Activated CD8-positive, alpha-beta memory T cell treated with anti-CD3 and anti-CD28 coated beads for 48 hours (primary cell): ENCODE measurements at places on chromosomes 5 and 9.

DNA sequence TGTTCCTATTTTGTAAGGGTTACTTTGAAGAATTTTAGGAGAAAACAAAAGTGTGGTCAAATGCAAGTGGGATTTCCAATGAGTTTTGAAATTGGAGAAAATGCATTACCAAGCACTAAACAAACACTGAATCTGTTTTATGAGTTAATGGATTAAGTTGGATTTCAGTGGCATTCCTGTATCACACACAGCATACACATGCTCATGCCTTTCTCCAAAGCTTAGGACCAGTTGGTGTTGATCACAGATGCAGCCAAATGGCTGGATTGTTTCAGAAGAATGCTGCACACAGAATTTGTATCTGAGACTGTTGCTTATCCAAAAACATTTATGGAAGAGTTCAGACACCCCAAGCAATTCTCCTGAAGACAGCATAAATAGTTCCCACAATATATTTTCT lies 611.1 kb downstream of the ACTL7B start:
- no peak for DNase-seq

GRCh38 chr9:89410641-89411350 lies 87.1 kb downstream of the SEMA4D start:
- no peak for DNase-seq

DNA sequence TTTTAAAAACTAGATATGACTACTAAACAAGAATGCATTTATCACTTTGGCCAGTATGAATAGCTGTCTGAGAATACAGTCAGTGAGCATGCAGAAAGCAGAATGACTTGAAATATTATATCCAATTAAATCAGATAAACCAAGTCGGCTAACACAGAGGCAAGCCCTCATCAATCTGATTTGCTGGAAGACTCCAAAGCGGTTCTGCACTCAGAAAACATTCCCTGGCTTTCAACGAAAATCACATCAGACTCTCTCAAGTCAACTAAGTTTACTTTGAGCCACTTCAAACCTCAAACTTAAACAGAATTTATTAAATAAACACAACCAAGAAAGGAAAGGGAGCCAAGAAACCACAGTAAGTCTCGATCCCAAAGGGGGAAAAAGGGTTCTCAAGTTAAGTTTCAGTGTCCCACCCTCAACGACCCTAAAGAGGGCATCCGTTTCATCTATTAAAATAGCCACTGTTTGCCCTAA lies 1.4 kb downstream of the MYO10 start:
- no peak for DNase-seq

DNA sequence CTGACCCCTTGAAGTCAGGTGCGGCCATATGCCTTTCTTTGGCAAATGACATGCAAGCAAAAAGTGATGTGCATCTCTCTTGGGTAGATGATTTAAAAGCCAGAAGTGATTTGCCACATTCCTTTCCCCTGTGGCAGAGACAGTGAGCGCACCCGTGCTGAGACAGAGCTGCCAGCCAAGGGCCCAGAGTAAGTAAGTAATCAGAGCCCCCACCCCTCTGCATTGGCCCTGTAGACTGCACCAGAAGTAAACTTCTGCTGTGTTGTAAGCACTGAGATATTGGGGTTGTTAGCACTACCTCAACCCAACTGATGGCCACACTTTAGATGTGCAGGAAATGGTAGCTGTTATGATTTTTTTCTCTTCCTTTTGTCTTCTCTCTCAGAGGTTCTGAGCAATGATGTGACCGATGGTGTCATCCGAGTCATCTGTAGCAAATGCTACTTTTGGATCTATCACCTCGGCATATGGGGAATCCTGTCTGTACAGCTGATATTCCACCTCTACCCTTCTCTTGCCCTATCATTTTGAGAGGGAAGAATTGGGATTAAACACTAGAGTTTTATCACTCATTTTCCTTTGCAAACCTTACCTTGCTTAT lies 58.0 kb downstream of the DOCK2 start:
- no peak for DNase-seq

DNA sequence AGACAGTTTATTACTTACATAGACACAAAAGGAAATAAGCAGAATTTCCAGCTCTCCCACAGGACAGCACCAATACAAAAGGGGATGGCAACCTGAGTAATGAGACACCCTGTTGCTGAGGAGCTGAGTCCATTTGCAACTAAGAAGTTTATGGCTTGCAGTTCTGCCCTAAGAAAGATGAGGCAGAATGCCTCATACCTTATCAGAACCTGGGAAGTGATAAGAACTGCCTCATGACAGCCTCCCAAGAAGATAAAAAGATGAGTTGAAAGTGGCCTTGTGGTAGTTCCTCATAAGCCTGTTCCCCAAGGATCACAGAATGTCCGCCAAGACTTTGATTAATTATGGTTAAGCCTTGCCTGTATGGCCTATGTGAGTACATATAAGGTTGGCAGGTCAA lies 41.7 kb downstream of the ZMAT2 start:
- no peak for DNase-seq

- DNase-seq = no peak
Observed at GRCh38 chr9:33124751-33125381, 42.3 kb downstream of the B4GALT1 start.

GRCh38 chr5:75558981-75559632 lies 47.4 kb downstream of the POLK start:
- DNase-seq = no peak

- DNase-seq = no peak
Observed at GRCh38 chr5:118506217-118506852, 482.0 kb downstream of the DTWD2 start.

- no peak for DNase-seq
Observed at GRCh38 chr9:9846557-9846956, 766.2 kb downstream of the PTPRD start.

- DNase-seq = no peak
Observed at GRCh38 chr5:181217111-181217802, 5.8 kb upstream of the TRIM41 start.

GRCh38 chr5:157539503-157540022 lies 36.0 kb downstream of the ADAM19 start:
- no peak for DNase-seq

DNA sequence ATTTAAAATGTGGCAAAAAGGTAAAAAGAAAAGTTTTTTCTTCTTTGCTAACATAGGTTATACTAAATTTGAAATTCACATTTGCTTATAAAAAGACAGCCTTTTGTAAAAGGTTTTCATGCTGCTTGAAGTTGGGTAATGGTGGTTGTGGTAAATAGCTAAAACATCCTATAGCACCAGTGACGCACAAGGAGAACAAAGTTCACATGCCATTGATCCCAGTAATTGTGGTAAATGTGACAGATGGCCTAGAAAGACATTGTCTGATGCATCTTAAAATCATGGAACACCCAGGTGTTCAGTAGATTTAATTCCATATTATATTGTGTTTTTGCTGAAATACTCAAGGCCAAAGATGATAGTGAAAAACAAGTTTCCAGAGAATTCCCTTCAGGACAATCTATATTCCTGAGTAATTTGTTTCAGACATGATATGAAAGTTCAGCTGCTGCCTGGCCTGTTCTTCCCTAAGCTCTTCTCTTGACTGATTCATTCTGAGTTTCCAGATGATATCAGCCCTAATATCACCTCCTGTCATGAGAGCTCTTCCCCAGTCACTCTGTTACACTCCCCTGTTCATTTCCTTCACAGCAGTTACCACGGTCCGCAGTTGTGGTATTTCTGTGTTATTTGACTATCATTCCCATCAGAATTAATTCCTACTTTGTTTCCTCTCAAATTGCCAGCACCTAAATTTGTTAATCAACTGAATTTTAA lies 4.6 kb upstream of the FBXL17 start:
- DNase-seq = no peak

- DNase-seq = no peak
Observed at GRCh38 chr5:131735393-131735792, 61.4 kb downstream of the FNIP1 start.

- peak; percentile 18 for DNase-seq
Observed at GRCh38 chr9:35814106-35814840, 569 bp downstream of the HINT2 start.

- DNase-seq = no peak
Observed at GRCh38 chr5:33408816-33409215, 31.9 kb upstream of the TARS1 start.

DNA sequence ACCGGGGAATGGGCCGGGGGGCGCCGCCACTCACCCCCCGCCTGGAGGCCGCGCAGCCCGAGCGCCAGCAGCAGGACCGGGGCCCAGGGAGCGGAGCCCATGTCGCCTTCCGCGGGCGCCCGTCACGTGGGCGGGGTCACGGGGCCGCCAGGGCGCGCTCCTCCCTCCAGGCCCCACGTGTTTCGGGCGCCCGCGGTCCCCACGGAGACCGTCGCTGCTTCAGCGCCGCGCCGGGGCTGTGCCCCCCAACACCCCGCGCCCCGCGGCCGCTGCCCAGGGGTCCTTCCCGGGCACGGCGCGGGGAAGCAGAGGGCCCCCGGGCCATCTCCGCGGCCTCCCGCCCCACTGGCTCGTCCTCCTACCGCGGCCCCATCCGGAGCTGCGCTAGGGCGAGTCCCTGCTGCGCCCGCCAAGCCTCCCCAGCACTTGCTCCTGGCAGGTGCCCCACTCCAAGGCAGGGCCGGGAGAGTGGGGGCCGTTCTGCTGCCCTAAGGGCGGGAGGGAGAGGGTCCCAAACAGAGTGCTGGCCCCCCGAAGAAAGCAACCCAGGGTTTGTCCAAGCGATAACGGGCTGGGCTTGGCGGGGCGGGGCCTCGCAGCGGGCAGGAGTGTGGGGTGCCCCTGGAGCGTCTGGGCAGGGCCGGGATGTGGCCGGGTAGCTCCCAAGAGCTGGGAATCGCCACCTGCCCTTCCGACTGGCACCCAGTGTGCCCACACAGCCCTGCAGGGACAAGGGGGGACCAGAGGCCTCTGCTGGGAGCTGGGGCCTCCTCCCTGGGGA lies at the start of gene DPP7:
Gene DPP7 (minus strand): TSS at position 121 of the 781 bp plus-strand sequence. CDS start 20 bp downstream, at position 101.
- peak; percentile 49 for DNase-seq

DNA sequence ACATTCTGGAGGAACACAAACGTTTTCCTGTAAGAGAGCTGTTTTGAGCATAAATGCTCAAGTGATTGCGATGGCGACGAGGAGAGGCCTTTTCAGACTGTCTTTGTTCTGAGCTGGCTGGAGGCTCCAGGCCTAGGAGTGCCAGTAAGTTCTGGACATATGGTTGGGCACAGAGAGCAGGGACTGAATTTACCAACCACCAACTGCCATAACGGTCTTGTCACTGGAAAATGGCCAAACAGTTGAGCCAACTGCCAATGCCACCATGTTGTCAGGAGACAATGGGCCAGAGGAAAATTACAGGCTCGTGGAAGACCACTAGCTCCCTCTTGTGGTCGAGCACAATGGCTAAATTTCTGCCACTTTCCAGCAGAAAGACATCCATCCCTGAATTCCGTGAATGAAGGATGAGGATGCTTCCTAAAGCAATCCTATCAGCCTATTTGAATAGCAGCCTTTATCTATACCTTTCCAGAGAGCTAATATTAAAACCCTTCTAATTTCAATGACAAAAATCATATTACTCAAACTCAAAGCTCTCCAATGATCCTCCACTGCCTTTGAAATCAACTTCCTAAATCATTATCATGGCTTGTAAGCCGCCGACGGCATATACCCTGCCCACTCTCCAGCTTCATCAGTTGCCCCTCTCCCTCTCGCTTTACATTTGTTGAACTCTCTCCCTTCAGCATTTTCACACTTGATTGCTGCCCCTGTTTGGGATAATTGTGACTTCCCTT lies 66.9 kb upstream of the GLIS3 start:
- DNase-seq = no peak

DNA sequence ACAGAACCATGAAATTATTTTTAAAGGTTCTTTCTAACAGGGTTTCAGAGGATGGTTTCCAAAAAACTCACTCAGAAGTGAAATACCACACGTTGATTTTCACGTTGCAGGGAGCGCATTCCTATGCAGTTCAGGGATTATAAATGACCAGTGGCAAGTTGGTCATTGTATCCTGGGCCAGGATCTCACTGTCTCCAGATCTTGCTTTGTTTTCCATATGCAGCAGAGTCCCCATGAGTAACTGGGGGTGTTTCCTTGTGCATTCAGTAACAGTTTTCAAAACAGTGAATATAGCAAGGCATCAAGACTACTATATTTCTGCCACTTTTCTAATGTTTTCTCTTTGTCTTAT lies 1064.9 kb upstream of the DMAC1 start:
- DNase-seq = no peak

- no peak for DNase-seq
Observed at GRCh38 chr5:91142819-91143218, 240.3 kb downstream of the ARRDC3 start.

DNA sequence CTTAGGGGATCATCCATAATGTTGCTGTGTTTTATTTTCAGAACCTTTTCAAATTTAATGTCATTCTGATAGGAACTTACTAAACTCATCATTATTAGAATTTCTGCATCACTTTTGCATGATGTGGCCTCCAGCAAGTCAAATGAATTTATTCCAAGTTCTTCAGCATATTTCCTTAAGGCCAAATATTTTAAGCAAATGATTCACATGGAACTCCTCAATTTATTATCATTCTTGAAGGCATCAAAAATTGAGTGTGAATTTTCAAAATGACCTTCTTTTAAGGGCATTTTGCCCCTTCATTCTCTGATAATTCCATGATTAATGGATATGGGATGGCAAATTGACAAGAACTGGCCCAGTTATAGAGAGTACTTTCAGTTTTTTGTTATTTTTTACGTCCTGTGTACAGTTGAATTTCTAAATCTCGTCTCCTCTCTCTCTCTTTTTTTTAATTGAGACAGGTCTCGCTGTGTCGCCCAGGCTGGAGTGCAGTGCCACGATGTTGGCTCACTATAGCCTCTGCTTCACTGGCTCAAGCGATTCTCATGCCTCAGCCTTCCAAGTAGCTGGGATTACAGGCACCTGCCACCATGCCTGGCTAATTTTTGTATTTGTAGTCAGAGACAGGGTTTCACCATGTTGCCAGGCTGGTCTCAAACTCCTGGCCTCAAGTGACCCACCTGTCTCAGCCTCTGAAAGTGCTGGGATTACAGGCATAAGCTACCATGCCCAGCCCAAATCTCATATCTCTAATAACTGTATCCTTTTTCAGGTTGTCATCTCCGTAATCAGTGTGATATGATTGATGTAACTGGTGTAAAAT lies 29.1 kb downstream of the GPR21 start:
- DNase-seq = no peak

DNA sequence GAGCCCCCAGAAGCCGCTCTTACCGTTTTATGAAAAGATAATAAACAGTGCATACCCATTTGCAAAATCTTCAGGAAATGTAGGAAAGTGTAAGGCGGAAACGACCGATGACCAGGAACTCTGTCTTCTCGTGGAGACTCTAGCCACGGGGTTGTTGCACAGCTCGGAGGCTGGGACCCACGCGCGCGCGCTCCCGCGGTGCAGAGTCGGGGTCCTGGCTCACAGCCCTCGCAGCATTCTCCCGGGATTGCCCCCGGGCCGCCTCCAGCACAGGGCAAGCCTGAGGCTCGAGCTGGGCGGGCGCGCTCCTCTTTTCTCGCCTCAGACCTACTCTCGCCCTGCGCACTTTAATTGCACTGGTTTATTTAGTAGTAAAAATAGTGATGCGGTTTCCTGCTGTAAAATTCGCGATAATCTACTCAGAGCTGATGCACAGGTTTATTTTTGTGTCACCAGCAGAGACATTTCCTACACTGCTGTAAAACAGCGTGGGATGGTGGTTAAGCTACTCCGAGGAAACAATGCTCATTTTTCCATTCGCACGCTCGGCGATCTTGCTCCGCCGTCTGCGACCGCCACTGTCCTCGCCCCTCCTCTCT lies 15.5 kb downstream of the TRIM7 start:
- no peak for DNase-seq
